ENCODE measurements at places on chromosomes 2 and 18. TPM values are rescaled to one million over a fixed set of nuclear protein-coding genes. Genes with fewer than 3 reads are reported as not detected.
A peak's percentile ranks its signal among the peaks of the same experiment; 100 is the strongest.

UCN gene
- total RNA-seq = 1.4 TPM

IMP4 gene
- 38.8 TPM for total RNA-seq

AMER3 gene
- total RNA-seq = 1.2 TPM

GPR155 gene
- total RNA-seq = 9.9 TPM

SAG gene
- 14.7 TPM for total RNA-seq

AP1S3 gene
- total RNA-seq = 6.3 TPM

CFAP65 gene
- total RNA-seq = 2.9 TPM

ST8SIA3 gene
- total RNA-seq = 1.2 TPM

DNA sequence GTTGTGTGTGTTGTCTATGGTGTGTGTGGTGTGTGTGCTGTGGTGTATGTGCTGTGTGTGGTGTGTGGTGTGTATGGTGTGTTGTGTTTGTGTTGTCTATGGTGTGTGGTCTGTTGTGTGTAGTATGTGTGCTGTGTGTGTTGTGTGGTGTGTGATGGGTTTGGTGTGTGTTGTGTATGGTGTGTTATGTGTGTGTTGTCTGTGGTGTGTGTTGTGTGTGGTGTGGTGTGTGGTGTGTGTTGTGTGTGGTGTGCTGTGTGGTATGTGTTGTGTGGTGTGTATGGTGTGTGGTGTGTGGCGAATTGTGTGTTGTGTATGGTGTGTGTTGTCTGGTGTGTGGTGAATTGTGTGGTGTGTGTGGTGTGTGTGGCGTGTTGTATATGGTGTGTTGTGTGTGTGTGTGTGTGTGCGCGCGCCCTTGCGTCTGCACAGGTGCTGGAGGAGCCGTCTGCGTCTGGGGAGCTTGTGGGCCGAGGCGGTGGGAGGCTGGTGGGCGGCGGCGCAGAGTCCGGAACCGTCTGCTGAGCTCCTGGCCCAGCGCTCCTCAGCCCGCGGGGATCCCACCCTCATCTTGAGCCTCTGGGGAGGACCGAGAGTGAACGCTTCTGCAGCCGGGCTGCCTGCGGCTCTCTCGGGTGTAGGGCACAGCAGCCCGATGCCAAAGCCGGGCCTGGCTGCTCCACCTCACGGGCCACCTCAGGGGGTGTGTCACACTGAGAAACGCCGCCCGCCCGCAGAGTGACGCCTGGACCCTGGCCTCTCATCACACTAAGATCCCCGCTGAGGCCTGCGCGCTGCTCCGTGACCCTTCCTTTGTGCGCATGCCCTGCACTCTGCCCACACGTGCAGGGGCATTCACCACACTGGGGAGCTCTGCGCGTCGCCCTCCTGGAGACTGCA is 8.8 kb upstream of the ADI1 start:
- DNase-seq = no peak

- DNase-seq = no peak
Observed at GRCh38 chr2:159155791-159156190, 130.7 kb downstream of the WDSUB1 start.

DNA sequence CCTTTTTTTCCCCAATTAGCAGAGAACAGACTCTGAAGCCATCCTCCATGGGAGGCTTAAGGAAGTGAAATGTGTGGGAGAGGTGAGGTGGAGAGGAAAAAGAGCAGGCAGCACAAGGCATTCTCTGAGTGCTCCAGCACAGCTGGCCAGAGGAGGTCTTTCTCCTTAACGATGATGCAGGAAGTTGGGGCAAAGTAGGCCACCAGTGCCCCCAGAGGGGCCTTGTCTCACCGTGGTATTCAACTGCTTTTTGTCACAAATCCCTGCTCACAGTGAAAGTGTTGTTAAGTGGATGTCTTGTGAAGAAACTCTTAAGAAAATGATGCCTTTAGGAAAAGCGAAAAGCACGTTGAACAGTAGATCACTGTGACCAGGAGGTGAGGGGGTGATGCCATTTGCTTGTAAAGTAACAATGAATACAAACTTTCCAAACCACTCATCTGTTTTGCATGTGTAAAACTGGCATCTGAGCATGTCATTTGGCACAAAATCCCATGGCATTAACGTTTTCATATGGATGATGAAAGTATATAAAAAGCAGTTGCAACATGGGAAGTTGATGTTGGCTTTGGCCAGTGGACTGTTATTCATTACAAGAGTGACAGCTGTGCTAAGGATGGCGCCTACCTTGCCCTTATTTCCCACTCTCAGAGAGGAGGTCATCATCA is 49.2 kb upstream of the CDC42EP3 start:
- DNase-seq = no peak

- DNase-seq = no peak
Observed at GRCh38 chr2:98142106-98142791, 55.3 kb downstream of the VWA3B start.

- no peak for DNase-seq
Observed at GRCh38 chr2:238689331-238689730, 158.6 kb upstream of the TWIST2 start.

DNA sequence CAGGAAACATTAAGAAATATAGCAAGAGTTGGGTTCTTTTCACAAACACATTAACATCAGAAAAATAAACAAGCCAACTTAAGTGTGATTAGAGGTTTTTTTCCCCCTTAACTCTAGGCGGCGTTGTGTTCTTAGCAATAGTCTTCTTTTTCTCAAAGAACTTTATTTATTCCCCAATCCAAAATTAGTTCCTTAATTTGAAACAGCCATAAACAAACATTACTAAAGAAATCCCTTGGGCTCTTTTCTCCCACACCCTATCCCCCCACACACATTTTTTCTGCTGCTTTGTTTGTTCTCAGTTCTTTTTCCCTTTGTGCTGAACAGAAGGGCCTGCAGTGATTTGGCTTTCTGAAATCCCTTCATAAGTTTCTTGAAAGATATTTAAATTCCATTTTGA is 13.2 kb upstream of the MYO1B start:
- DNase-seq = no peak

DNA sequence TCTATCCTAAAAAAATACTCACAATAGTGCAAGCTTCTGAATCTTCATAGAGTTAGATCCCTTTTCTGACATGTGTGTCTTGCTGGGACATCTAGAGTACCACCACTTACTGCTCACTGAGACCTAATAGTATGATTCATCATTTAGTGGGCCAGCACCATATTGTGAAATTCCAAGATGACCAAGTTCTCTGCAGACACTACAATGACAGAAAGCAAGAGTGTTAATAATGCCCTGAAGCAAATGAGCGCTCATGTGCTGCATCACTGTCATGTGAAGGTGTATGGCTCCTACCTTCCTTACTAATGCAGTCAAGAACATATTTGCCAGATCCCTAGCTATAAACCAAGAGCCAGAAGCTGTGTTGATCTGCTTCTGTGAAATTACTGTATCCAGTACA is 606.2 kb upstream of the NXPH2 start:
- no peak for DNase-seq

DNA sequence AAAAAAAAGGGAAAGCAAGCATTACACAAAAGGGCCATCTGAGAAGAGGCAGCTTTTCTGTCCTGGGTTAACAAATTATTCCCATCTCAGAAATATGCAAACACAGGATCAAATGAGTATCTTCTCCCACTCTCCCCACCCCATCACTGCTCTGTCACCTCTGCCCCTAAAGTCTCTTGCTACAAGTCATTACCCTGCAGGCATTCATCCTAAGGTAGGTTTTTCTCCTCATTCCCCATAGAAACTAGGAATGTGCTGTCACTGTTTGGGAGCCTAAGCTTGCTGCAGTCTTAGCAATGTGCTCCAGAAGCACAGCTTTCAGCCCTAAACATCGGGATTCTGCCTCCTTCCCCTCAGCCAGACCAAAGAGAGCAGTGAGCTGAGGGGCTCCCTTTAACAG is 3.6 kb downstream of the LRRTM1 start:
- DNase-seq = no peak

GRCh38 chr2:8803658-8804379 is 33.6 kb downstream of the KIDINS220 start:
- peak; percentile 45 for DNase-seq

DNA sequence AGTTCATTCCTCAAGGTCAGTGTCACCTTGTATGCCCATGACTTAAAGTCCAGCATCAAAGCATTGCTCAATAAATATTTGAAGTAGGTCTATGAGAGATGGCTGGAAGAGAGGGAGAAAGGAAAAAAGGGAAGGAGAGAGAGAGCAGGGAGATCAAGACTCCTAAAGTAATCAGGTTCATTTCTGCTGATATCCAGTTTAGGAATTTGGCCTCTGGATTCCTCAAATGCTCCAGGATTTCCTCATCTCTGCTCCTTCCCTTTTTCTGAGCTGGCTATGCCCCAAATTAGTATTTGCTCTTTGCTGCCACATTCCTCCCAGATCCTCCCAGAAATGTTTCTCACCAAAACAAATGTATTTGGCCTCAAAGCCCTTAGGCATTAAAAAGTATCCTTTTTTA is 739.4 kb upstream of the CHAC2 start:
- peak; percentile 49 for DNase-seq

- no peak for DNase-seq
Observed at GRCh38 chr2:241349941-241350340, 6.1 kb upstream of the FARP2 start.

DNA sequence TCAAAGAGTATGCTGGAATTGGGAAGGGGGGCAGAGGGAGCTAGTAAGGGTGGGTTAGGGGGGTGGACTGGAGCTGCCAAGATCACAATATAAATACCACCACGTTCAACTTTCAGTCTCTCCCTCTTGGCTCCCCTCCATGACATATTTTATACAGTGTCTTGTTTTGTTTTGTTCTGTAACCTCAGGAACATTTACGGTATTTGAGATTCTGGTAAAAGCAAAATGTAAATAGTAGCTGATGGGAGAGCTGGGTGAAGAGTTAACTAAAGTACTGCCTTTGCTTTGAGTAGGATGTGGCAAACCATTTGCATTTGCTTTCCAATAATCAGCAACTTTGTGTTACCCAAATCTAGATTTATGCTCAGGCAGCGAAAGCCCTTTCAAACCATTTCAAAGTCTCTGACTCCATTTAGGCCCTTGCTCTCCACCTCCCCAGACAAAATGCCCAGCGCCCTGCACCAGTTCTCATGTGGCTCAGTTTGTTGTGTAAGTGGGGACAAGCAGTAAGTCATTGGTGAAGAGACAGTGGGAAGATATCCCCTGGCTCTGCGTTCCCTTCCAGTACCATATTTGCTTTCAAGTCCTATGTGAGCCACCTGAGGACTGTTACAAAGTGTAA is 17.4 kb downstream of the IRS1 start:
- no peak for DNase-seq

DNA sequence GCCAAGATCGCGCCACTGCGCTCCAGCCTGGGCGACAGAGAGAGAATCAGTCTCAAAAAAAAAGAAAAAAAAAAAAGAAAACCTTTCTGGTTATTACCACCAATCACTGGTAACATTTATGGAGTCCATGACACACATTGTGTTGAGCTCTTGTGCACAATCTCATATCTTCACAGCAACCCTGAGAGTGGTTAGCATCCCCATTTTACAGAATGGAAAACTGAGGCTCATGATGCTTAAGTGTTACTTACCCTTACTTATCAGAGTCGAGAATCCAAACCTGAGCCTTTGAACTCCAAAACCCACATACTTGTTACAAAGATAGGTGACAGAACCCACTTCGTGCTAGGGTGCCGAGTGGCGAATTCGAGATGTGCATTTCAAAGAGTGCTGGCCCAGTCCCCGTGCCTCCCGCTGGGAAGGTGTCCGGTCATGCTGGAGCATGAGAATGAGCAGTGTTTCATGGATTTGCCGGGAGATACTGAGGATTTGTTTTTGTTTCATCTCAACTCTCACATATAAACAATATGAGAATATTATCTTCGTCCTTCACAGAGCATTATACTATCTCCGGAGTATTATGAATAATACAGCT is 50.9 kb downstream of the CYP27C1 start:
- DNase-seq = no peak

DNA sequence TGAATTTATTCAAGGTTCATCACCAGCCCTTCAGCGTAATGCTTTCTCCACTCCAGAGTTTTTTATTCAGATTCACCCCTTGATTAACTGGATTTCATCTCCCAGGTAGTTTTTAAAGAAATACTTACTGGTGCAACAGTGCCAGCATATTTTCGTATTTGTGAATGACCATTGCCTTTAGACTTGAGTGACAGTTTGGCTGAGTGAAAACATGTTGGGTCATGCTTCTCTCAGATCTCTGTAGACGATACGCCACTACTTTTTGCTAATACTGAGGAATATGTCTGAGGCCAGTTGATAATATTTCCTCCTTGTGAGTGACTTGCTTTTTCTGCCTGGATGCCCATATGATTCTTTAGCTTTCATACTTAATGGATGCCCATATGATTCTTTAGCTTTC is 51.5 kb downstream of the CYP26B1 start:
- DNase-seq = no peak

GRCh38 chr2:105725388-105725787 is 19.3 kb upstream of the NCK2 start:
- DNase-seq = no peak

DNA sequence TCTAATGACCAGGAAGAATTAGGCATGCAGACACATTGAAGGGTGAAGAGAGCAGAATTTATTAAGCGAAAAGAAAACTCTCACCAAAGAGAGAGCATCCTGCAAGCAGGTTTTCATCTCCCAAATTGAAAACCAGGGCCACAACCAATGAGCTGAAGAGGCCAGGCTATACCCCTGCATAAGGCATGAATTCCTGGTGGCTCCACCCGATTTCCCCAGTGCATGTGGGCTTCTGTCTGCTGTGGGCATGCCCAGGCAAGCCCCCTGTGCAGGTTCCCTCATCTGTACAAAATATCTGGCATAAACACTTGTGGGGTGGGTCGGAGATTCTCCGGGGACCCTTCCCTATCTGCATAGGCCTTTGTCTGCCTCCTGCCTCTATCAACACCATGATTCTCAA is 621.6 kb upstream of the LRRTM1 start:
- DNase-seq = no peak

- peak; percentile 44 for DNase-seq
Observed at GRCh38 chr18:57771626-57772025, 31.5 kb downstream of the ATP8B1 start.

Measured in umbilical cord (tissue), 2 donors.